CD4-positive, alpha-beta T cell treated with Interleukin-4 for 1 hour (primary cell): ENCODE measurements at places on chromosomes 4 and X.
A peak's percentile ranks its signal among the peaks of the same experiment; 100 is the strongest.

DNA sequence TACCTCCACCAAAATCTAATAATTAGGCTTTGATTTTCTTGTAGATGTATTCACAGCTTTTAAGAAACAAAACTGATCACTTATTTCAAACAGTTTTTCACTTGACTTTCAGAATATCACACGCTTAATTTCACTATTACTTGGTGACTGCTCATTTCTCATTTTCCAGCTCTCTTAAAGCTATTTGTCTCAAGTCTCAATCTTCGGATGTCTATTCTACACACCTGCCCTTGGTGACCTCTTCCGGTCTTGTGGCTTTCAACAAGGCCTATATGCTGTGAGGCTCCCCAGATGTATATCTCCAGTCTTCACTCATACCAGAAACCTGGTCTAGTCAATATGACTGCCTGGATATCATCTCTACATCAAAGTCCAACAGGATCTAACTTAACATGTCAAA is 34.9 kb upstream of the ANXA10 start:
- DNase-seq, result no peak

DNA sequence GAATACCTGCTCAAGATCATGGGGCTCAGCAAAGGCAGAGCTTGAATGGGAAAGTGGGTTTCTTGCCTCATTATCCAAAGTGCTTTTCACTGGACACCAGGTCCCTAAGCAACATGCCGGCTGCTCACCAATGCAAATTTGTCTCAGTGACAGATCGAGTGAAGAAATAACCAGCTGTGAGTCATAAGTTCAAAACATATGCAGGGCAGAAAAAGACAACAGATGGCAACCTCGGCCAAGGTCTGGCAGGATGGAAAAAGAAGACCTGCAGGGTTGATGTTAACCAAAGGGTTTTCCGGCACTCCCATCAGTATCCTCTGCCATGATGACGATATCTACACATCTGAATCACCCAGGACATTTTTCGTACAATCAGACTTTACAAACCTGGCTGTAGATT is 124.1 kb downstream of the AFAP1 start:
- no peak for DNase-seq

- no peak for DNase-seq
Observed at GRCh38 chr4:142778900-142779299, 67.2 kb downstream of the INPP4B start.

GRCh38 chrX:68060506-68061205 is 372.6 kb downstream of the OPHN1 start:
- no peak for DNase-seq

DNA sequence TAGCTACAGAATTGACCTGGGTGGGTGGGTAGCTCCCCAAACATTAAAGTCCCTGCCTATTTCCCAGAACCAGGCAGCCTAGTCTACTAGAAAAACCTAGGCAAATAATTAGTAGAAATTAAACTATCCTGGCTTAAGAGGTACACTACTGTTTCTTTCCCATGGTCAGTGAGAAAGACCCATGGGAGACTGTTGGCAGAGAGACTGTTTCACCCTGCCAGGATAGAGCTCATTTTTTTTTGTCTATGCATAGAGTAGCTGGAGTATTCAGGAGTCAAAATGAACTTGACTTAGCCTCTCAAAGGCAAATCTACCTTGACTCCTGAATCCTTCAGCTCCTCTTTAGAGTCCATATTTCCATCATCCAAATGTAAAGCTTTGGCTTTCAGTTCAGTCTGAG is 107.0 kb upstream of the AR start:
- DNase-seq, result no peak

DNA sequence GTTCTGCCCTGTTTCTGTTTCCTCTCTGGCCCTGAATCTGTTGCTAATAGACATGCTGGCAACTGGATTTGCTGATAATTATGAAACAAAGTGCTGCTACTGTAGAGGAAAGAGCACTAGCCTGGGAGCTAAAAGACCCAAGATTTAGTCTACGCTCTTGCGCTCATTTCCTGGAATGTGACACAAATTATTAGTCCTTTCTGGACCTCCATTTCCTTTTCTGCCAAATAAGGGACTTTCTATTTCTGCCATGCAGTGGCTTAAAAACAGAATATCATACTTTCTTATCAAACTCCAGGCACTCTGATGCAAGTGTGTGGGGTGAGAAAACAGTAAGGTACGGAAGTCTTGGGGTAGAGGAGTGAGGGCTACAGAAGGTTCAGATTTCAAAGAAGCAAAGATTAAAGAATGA is 48.3 kb upstream of the GPR174 start:
- DNase-seq, result no peak

GRCh38 chrX:69032601-69033000 is 132.7 kb downstream of the PJA1 start:
- no peak for DNase-seq

- DNase-seq, result no peak
Observed at GRCh38 chr4:164381859-164382258, 372.1 kb upstream of the SMIM31 start.

GRCh38 chr4:136861091-136861490 is 671.2 kb downstream of the PCDH18 start:
- no peak for DNase-seq

- no peak for DNase-seq
Observed at GRCh38 chr4:70359115-70359661, 1.4 kb upstream of the SMR3A start.

DNA sequence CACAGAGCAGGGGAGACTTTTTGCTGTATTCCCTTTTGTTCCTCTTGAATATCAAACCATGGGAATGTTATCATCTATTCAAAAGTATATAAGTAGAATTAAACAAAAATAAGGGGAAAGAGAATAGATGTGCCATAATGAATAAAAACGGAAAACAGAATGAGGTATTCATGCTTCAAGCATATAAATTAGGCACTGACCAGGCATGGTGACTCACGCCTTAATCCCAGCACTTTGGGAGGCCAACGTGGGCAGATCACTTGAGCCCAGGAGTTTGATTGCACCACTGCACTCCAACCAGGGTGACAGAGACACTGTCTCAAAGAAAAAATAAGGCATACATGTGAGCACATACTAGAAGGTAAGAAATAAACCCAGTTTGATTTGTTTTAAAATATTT is 16.3 kb upstream of the NEUROG2 start:
- no peak for DNase-seq

GRCh38 chrX:110021258-110022022 is 18.5 kb downstream of the TMEM164 start:
- no peak for DNase-seq

DNA sequence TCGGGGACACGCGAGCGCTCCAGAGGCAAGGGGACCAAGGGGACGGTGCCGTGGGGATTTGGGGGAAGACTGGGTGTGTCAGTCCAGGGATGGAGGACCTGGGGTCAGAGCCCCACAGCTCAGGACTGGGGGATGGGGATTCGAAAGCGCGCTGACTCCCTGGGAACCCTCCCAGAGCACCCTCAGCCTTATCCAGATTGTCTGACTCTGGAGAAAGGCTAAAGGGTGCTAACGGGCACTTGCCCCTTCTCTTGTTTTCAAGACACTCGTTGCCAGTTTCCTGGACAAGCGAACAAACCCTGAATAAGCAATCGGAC is 1.1 kb downstream of the DOCK11 start:
- DNase-seq, result no peak

DNA sequence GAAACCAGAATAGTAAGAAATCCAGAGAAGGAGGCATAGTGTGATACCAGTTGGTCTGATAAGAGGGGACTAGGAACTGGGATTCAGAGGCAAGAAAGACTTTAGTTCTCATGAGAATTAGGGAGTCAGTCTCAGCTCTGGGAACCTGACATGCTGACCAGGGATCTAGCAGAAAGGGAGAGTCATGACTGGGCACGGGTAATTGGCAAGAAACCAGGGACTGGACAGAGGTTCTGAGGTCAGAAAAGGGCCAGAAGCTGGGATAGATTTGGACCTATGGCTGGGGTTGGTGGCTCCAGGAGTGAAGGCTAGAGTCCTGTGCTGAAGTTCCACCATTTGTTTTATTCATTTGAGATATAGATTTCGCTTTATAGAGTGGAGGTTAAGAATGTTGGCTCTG is 110.2 kb upstream of the C1GALT1C1 start:
- DNase-seq, result no peak

DNA sequence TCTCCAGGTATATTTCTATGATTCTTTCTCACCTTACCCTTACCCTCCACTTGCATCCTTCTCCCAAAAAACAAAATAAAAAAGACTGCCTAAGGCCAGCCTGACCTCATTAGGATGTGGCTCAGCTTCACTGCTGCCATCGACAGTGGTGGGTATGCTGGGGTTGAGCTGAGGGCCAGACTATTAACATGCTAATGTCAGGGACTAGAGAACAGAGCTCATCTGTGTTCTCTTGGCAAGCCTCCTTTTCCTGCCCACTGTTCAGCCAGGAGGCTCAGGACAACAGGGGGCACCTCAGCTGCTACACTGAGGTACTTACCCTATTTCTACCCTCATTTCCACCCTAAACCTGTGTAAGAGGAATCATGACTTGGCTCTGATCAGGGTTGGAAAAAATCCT is 59.3 kb downstream of the MSN start:
- DNase-seq, result no peak

- peak; percentile 34 for DNase-seq
Observed at GRCh38 chr4:112302320-112303274, 5.4 kb downstream of the ALPK1 start.

DNA sequence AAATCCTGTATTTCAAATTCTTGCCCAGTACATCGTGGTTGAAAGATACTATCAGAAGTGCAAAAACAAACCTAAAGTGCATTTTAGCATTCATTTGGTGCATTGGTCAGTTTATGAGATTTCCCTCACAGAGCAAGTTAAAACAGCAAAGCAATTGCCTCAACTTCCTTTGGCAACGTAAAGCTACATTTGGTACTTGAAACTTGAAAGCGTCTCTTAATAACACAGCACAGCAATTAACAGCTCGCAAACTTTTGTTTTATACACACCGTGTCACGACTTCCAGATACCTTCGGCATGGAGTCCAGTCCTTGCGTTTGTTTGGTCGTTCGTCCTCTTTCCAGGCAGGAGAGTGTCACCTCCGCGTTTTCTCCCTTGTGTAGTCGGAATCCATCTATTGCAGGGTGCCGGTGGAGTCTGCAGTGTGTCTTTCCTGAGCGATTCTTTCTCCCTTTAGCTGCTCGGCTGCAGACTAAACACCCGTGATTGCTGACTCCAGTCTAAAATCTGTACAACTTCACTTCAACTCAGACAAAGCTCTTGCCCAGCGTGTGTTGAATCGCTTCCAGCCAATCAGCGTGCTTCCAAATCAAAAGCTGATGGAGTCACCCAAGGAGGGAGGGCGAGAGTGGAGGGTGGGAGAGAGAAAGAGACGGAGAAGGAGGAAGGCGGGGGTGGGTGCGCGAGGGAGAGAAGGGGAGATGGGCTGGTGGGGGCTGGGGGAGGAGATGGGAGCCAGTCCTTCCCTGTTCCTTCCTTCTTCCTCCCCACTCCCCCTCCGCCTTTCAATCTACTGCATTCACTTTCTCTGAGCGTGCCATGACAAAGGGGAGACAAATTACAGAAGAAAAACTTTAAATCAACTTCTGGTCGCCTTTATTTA is at the start of gene PCDH18:
TSS of gene PCDH18 (minus strand) at position 509 of the 883 bp plus-strand sequence. CDS start at position 103, 406 bp downstream.
- peak; percentile 38 for DNase-seq

- no peak for DNase-seq
Observed at GRCh38 chr4:62560858-62561257, 1360.7 kb downstream of the ADGRL3 start.

- no peak for DNase-seq
Observed at GRCh38 chr4:151004222-151004621, 10.9 kb downstream of the LRBA start.
